ENCODE measurements at places on chromosomes 7 and 10.

DNA sequence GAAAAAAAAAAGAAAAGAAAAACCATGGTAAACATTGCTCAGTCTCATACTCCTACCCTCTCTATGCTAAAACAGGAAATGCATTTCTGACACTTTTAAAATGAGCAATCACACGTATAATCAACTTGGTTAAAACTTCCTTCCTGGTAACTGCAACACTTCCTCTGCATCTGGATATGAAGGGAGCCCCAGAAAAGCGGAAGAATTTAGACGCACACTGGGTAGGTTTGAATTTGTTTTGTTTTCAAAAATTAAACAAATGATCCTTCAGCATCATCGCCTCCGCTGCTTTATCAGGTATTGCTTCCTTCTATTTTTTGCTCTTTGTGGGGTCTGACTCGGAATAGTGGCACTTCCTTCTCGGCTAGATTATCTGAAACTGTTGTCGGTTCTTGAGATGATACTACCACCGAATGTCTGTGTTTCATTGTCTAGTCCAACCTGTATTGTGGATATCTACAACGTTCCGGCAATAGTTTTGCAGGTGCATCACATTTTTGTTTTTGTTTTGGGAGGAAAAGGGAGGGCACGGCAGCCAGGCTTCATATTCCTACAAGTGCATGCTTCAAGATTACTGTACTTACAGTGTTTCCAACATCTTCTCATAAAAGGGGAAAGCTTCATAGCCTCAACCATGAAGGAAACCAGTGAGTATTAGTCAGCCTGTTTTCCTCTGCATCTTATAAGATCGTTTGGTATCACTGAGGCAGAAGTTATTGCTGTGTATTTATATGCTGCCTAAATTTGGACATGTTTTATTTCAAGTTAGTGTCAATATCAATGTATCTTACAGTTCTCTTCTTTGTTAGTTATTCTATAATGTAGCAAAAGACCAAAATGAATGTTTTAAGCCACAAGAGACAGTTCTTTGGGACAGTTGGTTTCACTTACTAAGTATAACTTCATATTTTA lies at the start of gene PIK3CG:
Gene PIK3CG, plus strand, starts transcription at position 153 of the 912 bp plus-strand sequence. CDS start 2,280 bp downstream, outside the sequence.
- no peak for DNase-seq

DNA sequence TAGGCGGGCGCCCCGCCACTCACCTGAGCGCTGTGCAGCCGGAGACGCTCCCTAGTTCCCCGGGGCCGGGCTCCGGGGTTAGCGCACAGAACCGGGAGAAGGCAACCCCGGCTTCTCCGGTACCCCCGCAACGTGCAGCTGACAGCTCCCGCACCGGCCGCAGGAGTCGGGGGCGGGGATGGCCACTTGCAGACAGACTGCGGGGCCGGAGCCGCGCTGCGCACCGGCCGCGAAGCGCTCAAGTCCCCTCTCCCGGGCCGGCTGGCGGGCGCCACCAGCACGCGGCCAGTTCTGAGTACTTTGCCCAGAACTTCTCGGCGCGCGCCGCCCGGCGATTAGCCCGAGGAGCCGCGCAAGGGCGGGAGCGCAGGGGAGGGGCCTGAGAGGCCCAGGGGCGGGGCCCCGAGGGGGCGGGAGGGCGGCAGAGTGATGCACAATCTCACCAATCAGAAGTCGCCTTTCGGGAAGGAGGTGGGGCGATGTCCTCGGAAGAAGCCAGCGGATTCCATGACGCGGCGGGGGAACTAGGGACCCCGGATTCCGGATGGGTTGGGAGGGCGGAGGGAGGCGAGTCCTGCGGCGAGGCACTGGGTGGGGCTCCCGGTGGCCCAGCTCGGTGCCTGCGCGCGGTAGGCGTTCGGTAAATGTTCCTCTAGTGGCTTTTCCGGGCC lies at the start of gene OSBPL3:
Gene OSBPL3, minus strand, starts transcription at position 316 of the 671 bp plus-strand sequence. CDS start 87,706 bp downstream, outside the sequence.
- peak; percentile 88 for DNase-seq

GRCh38 chr7:78939669-78940068 lies 513.8 kb downstream of the MAGI2 start:
- no peak for DNase-seq

DNA sequence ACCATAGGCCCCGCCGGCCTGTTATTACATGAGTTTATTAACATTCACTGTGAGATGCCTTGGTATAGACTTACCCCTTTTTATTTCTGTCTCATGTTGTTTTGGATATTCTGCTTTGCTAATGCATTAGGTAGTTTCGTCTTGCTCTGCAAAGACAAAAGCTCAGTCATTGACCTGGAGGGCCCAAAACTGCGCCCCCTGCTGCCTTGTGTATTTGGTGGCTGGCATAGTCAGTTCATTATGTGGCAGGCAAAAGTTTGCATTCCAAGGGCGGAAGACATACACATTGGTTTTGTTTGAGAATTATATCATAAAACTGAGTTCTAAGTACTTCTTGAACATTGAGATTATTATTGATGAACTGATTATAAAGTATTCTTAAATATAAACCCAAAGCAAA lies 372.5 kb downstream of the SDK1 start:
- DNase-seq: peak; percentile 18

- DNase-seq: no peak
These were observed 186.6 kb downstream of the FANK1 start for GRCh38 chr10:126083009-126083408.

DNA sequence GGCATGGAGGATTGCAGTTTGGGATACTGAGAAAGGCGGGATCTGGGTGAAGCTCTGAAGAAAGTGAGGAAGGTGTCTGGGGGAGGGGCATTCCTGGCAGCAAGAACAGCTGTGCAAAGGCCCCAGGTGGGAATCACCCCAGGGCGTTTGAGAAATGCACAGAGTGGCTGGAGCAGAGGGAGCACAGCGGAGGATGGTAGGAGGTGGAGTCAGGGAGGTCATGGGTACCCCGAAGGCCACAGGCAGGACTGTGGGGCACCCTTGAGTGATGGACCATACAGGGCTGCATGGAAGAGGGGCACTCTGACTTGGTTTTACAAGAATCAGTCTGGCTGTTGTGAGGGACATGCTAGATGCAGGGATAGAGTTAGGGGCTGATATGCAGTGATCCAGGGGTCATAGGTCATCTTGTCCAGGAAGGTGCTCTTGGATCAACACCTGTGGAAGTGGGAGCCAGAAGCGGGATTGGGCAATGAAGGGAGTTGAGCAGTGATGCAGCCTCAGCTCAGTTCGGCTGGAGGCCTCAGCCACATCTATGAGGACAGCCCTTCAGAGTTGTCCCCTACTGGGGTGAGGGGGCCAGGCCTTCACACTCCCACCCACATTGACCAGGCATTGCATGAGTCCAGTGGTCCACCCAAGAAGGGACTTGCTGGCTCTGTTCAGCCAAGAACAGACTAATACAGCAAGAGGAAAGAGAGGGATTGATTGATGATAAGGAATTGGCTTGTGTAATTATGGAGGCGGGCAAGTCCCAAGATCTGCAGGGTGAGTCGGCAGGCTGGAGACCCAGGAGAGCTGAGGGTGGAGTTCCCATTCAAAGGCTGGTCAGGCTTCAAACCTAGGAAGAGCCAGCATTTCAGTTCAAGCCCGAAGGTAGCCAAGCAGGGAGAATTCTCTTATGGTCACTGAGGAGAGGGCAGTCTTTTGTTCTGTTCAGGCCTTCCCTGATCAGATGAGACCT lies 48.7 kb downstream of the TSPAN15 start:
- DNase-seq: no peak

- no peak for DNase-seq
These were observed 195.0 kb downstream of the PHF14 start for GRCh38 chr7:11168650-11169170.

GRCh38 chr10:79147796-79148451 lies 79.2 kb downstream of the ZMIZ1 start:
- DNase-seq: no peak

DNA sequence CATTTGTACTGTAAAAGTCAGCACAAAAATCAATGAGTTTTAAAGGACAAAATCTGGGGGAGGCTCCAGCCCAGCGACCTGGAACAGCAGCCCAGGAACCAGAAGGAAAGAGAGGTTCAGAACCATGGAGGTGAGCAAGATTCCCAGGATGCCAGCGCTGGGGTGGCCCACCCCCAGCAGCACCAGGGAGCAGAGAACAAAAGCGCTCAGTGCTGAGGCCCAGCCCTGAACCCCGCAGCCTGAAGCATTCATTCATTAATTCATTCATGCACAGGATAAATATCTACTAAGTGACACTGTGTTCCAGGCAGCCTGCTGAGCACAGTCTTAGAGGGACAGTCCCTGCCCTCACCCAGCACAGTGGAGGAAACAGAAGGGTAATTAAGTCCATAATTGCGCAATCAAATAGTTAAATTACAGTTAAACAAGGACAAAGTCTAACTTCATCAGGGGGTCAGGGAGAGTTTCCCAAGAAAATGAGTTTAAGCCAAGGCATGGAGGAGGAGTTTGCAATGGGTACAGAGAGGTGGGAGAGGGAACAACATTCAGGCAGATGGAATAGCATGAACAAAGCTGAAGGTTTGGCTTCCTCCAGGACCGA lies 202.3 kb downstream of the GRID1 start:
- no peak for DNase-seq

DNA sequence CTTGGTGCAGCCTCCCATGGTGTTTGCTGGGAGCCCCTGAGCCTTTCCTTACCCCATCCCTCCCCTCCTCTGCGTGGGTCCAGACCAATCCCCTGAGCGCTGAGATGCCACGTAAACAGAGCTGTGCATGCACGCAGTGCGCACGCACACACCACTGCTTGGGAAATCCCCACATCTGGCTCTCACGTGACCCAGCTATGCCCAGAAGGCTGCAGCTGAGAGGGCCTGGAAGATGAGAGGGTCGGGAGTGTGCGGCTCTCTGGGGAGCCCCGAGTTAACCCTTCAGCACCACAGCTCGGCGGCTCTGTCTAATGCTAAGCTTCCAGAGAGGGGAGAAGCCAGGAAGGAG lies 177.2 kb downstream of the SH3PXD2A start:
- DNase-seq: peak; percentile 63

DNA sequence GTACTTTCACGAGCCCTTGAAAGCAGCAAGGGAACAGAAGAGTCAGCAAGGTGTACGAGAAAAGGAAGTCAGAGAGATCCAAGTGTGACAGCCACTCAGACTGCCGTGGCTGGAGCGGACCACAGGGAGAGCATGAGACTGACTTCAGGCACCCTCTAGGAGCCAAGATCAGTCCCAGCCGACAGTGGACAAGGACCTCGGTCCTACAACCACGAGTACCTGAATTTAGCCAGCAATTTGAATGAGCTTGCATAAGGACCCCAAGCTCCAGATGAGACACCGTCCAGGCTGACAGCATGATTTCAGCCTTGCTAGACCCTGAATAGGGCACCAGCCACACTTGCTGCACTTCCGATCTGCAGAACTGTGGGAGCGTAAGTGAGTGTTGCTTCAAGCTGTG lies 13.7 kb upstream of the EBF3 start:
- no peak for DNase-seq

- DNase-seq: no peak
These were observed 298.2 kb downstream of the SORCS1 start for GRCh38 chr10:106866244-106866845.

DNA sequence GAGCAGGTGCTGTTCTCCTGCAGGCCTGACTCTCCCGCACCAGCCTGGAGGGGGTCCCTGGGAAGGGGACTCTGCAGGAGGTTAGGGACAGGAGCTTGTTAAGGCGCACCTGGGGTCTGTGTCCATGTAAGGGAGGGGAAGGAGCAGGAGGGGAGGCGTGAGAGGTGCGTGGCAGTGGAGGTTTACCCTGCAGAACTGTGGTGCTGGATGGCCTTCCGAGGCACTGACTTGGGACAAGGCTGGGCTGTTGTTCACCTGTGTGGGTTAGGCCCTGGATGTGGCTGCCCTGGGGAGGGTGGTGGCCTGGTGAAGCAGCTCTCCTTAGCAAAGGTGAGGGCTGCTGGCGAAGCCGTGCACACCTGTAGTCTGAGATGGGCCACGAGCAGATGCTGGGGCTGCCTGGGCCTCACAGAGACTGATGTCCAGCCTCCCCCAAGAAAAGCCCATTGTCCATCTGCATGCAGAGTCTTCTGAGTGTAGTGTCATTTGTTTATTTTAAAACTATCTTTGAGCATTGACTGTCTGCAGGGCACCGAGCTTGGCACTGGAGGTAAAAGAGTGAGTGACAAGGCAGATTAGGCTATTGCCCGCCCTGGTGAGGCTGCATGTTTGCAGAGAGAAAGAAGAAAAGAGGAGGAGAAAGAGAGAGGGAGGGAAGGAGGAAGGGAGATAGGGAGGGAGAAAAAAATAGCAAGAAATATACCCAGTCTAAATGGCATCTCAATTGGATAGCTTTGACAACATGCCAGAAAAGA lies 225.3 kb downstream of the GLRX3 start:
- DNase-seq: no peak

DNA sequence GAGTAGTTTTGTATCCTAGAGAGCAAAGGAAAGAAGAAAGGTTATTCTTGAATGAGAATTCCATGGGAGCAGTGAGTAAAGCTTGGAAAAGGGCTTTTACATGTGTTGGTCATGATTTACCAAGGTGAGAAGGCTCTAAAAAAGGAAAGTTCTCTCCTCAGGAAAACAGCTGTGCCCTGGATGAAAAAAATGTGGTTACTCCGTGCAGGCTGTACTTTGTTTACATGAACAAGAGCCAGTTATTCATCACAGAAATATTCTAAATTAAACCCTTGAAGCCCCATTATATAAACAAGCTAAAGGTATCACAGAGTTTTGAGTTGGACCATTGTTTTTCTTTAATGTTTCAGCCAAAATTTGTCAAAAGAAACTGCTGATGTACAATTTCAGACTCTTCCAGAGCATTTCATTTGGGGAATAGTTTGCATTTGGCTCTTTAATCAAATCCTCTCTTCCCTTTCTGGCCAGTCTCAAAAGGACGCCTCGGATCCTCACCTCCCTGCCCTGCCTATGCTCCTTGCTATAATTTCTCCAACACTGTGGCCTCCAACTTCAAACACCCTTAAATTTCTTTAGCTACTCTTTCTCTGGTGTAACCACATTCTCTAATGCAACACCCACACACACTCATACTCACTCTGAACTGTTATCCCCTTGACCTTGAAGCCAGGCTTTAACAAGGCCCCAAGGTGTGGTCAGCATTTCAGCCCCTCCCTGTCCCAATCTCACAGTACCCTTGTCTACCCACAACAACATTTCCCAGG lies 47.4 kb downstream of the AFAP1L2 start:
- DNase-seq: no peak

- DNase-seq: no peak
These were observed 65.5 kb downstream of the INSIG1 start for GRCh38 chr7:155363146-155363539.

- DNase-seq: no peak
These were observed 30.7 kb downstream of the MTPN start for GRCh38 chr7:135946289-135947055.

GRCh38 chr7:134514106-134514505 lies 13.3 kb upstream of the AKR1B10 start:
- DNase-seq: no peak

DNA sequence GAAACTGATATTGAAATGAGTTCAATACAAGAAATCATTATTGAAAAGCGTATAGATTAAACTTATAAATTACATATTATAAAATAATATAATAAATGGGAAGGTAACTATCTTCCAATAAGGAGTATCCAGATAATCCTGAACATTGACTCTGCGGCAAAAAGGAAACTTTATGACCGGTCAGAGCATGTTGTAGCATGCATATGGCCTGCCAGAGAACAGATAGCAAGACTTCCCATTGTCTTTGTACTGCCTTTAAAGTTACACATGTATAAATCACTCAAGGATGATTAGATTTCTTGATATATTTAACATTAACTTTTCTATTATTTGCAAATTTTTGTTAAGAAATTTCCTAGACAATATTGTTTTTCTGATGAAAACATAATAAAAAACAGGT lies 56.2 kb upstream of the ETV1 start:
- DNase-seq: no peak

Data from stimulated activated CD8-positive, alpha-beta memory T cell treated with anti-CD3 and anti-CD28 coated beads, Interleukin-7, amount 100 ng/mL, for 24 hours (primary cell).